ENCODE measurements at places on chromosomes 1 and 21. TPM values are rescaled to one million over a fixed set of nuclear protein-coding genes. Genes with fewer than 3 reads are reported as not detected.

The HPDL gene
- 2.9 TPM for total RNA-seq

The SERPINC1 gene
- total RNA-seq, result not detected

The TNN gene
- not detected for total RNA-seq

The HAO2 gene
- not detected for total RNA-seq

The UBAP2L gene
- total RNA-seq, result 56.4 TPM

The ANKRD34A gene
- total RNA-seq, result 0.14 TPM

The SPRR1A gene
- not detected for total RNA-seq

The S100B gene
- total RNA-seq, result not detected

The C4BPA gene
- not detected for total RNA-seq

The KRTAP12-2 gene
- not detected for total RNA-seq

The GBP2 gene
- 2.2 TPM for total RNA-seq

The TDRD5 gene
- total RNA-seq, result 0.06 TPM

The COL6A1 gene
- total RNA-seq, result 135 TPM

The HSPA6 gene
- 0.12 TPM for total RNA-seq

The CNIH3 gene
- total RNA-seq, result 1.4 TPM

The CLCA4 gene
- total RNA-seq, result not detected

The FCRL1 gene
- not detected for total RNA-seq

The LEFTY2 gene
- total RNA-seq, result 0.36 TPM

The ABCA4 gene
- total RNA-seq, result not detected

The HSPB7 gene
- total RNA-seq, result not detected

The TRAF5 gene
- total RNA-seq, result 9.1 TPM

The OR2AK2 gene
- not detected for total RNA-seq

The RGS4 gene
- total RNA-seq, result 21.0 TPM

The CFAP74 gene
- not detected for total RNA-seq

The CLIC6 gene
- 0.58 TPM for total RNA-seq

The SEMA4A gene
- total RNA-seq, result 1.4 TPM

The DCST1 gene
- total RNA-seq, result not detected

The CRYBG2 gene
- total RNA-seq, result 2.8 TPM

The SLC44A5 gene
- total RNA-seq, result 0.07 TPM

The TMEM59 gene
- 71.8 TPM for total RNA-seq

The CNTN2 gene
- not detected for total RNA-seq

The AQP10 gene
- not detected for total RNA-seq

The CBR1 gene
- total RNA-seq, result 118 TPM

The PTPRC gene
- total RNA-seq, result not detected

The PAQR6 gene
- total RNA-seq, result 1.5 TPM

The GJA8 gene
- total RNA-seq, result not detected

The SPOCD1 gene
- 9.4 TPM for total RNA-seq

The MROH7 gene
- total RNA-seq, result not detected

The TRABD2B gene
- total RNA-seq, result 0.46 TPM

The APOBEC4 gene
- not detected for total RNA-seq

The PPFIA4 gene
- 11.6 TPM for total RNA-seq

The HCRTR1 gene
- total RNA-seq, result not detected

The IRF6 gene
- 43.8 TPM for total RNA-seq
